ENCODE measurements at places on chromosomes 1 and 21.

GRCh38 chr1:167645625-167646414, 15.8 kb downstream of the RCSD1 start:
- DNase-seq = no peak

DNA sequence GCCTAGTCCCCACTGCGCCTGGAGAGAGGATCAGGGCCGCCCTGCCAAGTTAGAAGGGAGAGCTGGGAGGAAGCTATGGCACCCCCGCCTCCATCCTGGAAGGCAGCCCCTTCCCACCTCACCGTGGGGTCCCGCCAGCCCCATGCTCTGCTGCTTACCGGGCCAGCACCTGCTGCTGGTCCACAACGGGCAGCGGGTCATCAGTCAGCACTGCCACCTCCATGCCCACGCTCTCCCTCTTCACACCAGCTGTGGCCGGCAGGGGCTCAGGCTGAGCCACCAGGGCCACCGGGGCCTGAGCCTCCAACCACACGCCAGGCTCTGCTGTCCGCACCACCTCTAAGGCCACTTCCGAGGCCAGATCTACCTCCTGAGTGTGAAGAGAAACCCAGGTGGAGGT, 23.5 kb upstream of the DDOST start:
- no peak for DNase-seq

GRCh38 chr1:68049941-68050878, at the start of gene DIRAS3:
DIRAS3 (minus strand) TSS chr1:68050627; CDS start chr1:68047297, 3,330 bp downstream.
- DNase-seq = no peak

GRCh38 chr1:76287917-76288316, 213.4 kb downstream of the ST6GALNAC3 start:
- DNase-seq = no peak

GRCh38 chr1:161480381-161481035, 24.7 kb upstream of the FCGR2A start:
- DNase-seq = no peak

GRCh38 chr1:24934310-24935195, 4.5 kb upstream of the RUNX3 start:
- DNase-seq = no peak
